ENCODE measurements at places on chromosomes 11 and 22. TPM values are rescaled to one million over a fixed set of nuclear protein-coding genes. Genes with fewer than 3 reads are reported as not detected.

- DNase-seq, result no peak
Measured at GRCh38 chr11:33668468-33668825, 32.2 kb downstream of the C11orf91 start.

The CSF2RB gene
- total RNA-seq, result not detected

GRCh38 chr11:63705526-63705925 lies 24.2 kb downstream of the RTN3 start:
- no peak for DNase-seq

DNA sequence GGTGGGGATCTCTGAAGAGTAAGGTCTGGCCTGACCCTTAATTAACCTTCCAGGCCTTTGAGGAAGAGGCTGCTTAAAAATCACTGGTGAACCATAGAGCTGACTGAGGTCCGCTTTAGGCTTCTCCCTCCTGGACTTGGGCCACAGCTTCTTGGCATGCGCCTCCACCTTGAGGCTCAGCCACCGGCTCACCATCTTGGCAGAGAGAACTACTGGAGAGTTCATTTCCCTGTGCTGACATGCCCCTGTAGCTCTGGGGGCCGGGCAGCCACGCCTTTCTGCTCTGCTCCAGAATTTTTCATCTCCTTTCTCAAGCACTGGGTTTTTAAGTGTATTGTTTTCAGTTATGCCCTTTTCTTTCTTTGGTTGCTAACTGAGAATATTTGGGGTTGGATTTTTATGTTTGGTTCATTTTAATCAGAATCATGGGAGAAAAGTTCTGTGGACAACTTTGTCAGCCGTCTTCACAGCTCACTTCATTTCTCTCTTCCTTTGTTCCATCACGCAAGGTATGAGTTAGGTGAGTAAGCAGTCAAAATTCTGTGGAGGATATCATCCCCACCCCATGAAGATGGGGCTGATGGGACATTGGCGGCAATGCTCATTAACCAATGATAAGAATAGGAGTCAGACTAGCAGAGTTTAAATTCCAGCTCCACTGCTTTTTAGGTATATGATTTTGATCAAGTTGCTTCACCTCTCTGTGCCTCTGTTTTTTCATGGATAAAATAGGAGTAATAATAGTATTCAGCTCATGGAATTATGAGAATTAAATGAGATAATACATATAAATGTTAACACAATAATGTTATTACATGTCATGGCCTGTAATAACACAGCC lies 103.9 kb downstream of the DBX1 start:
- DNase-seq, result peak; percentile 92

The ZNF214 gene
- total RNA-seq, result 2.1 TPM

DNA sequence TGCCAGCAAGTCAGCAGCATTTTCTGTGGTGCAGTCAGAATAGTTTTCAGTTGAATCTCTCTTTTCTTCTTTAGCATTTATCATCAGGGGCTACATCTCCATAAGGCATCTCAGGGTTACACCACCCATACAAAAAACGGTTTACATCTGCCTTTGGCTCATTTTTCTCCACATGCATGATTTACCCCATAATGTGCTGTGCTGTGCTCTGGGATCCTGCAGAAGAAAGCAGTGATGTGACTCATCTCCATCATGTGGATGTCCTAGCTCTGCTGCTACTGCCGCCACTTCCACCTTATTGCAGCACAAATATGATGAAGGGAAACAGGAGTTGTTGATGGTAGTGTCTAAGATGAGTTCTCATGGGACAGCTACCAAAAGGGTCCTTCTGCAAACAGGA lies 30.0 kb upstream of the CCDC179 start:
- DNase-seq, result no peak

DNA sequence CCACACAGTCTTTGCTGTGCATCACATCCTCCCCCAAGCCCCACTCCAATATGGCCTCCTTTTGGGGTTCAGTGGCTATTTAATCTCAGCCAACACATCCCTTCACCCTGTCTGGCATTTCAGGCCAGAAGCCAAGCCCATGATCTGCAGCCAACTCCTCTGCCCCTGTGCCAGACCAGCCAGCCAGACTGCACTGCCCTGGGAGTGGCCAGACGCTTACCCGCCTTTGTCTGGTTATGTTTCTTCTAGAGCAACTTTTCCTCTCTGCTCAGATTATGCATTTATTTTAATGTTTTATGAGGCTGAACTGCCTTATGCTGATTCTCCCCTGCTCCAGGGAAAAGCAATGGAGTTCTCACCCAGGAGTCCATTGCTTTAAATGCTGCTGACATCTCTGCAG lies 206.7 kb upstream of the TBCEL start:
- no peak for DNase-seq

- no peak for DNase-seq
Measured at GRCh38 chr11:84882056-84882455, 745.1 kb downstream of the DLG2 start.

GRCh38 chr11:118142081-118142480 lies 10.5 kb downstream of the SCN4B start:
- DNase-seq, result peak; percentile 78

GRCh38 chr11:119295178-119295577 lies 21.8 kb downstream of the MCAM start:
- no peak for DNase-seq

The MRPL48 gene
- 58.3 TPM for total RNA-seq

The A4GALT gene
- 11.7 TPM for total RNA-seq

The NFRKB gene
- total RNA-seq, result 23.7 TPM

- no peak for DNase-seq
Measured at GRCh38 chr11:102927624-102927990, 27.9 kb downstream of the MMP13 start.

DNA sequence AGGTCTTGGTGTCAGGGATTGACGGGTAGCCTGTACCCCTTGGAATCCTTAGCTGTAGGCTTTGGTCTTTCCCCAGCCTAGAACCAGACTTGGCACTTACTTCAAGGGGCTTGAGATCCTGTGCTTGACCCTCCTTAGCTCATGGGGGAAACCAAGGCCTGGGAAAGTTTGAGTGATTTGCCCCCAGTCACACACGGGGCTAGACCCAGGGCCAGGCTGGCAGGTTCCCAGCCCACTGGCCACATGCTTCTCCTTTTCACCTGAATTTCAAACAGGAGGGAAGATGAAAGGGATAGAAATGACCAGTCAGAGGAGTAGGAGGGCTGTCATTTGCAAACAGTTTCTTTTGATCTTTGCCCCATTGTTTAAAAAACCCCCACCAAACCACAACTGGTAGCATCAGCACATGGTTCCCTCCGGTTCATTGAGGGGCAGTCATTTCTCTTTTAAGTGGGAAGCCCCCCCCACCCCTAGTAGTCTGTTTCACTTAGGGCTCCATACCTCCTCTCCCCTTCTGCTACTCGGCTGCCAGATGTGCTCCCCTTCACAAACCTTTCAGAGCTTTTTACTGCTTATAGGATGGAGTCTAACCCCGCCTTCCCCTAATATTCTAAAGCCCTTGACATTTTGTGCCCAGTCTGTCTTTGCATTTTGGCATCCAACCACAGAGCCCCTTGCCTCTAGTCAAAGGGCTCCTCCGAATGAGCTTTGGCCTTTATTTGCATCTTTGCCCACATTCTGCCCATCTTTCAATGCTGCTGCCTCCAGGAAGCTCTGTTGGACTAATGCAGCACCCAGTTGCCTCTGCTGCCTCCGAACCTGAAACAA lies 37.6 kb downstream of the ZNRF3 start:
- DNase-seq, result no peak

DNA sequence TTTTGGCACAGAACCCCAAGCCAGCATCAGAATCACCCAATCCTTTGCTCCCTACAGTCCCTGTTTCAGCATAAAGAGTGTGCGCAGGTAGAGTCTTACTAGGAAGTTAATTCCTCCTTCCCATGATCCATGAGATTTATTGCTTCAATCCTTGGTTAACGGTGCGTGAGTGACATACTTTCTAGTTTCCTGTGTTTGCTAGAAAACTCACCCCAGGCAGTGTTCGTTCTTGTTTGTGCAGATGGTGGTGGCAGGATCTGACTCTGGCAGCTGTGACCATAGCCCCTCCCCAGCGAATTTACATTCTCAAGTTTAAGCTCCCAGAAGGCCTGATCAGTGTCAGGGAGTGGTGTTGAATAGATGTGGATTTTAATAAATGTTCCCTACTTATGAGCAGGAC lies 106.7 kb upstream of the CCT8L2 start:
- no peak for DNase-seq

The OTOG gene
- not detected for total RNA-seq

DNA sequence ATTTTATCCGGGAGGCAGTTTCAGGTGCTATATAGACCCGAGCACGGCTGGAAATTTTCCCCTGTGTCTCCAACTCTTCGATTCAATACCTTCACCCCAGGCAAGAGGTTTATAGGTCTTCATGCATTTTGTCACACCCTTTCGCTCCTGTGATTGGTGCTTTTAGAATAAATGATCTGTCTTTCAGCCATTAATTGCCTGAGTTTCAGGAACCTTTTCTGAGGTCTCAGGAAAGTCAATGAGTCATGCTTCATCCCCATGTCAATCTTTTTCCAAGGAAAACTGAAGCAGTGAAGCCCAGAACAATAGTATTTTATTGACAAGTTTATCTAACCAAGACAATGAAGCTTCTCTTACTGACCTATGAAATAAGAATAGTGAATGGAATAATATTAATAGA lies 29.9 kb downstream of the FAM181B start:
- DNase-seq, result no peak

GRCh38 chr22:30188911-30189310 lies 57.6 kb downstream of the LIF start:
- DNase-seq, result no peak

The ART1 gene
- total RNA-seq, result not detected

The OR52I2 gene
- not detected for total RNA-seq

GRCh38 chr11:35138606-35138942 lies 397 bp upstream of the CD44 start:
- DNase-seq, result no peak

DNA sequence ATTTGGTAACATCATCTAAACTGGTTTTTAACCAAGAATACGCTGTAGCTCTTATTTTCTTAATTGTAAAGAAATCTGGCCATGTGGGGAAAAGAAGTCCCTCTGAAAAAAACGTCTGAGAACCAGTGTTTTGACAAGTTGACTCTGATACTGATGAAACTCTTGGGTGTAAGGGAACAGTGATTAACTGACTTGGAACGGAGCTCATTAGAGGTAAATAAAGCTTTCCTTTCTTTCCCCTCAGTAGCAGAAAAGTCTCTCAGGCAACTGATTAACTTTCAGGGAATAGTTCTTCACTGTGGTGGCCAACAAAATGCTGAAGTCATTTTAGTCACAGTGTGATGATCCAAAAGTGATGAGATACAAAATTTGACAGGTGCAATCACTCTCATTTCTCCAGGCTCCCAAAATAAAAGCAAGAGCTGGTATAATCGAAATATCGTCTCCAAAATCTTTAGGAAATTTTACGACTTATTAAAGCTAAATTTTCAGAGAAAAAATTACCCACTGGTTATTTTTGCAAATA lies 52.3 kb downstream of the SLC36A4 start:
- DNase-seq, result no peak

The ACTN3 gene
- total RNA-seq, result not detected

The FGF19 gene
- total RNA-seq, result 0.17 TPM

The IGLL1 gene
- not detected for total RNA-seq

The ABCC8 gene
- total RNA-seq, result not detected

DNA sequence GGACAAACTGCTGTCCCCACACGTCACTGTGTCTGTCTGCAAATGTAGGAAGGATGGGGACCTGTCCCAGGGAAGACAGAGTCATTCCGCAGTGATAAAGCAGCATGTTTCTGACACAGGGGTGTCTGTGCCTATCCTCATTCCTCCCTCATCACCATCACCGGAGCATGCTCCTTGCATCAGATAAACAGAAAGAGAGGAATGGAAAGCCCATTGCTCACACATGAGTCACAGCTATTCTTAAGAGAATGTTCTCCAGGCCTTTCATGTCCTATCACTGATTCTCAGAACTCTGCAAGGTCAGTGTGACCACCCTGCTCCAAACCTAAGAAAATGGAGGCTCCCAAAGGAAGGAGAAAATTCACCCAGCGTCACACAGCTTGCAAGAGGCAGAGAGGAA lies 38.9 kb downstream of the ZNF195 start:
- DNase-seq, result peak; percentile 71

DNA sequence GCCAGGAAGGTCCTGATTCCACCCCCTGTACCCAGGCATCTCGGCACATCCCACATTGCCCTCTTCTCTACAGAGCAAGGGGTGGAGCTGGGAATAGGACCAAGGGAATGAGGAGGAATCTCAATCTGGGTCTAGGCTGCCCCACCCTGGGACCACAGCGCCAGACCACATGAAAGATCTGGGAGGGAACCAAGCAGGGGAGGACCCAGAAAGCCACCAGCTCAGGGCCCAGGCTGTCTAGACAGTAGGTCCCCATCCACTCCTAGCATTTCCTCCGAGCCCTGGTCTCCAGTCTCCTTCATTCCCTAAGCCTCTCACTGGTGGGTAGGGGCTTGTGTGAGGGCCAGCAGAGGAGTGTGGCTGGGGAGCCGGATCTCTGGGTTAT lies 11.6 kb downstream of the PHLDB1 start:
- no peak for DNase-seq

DNA sequence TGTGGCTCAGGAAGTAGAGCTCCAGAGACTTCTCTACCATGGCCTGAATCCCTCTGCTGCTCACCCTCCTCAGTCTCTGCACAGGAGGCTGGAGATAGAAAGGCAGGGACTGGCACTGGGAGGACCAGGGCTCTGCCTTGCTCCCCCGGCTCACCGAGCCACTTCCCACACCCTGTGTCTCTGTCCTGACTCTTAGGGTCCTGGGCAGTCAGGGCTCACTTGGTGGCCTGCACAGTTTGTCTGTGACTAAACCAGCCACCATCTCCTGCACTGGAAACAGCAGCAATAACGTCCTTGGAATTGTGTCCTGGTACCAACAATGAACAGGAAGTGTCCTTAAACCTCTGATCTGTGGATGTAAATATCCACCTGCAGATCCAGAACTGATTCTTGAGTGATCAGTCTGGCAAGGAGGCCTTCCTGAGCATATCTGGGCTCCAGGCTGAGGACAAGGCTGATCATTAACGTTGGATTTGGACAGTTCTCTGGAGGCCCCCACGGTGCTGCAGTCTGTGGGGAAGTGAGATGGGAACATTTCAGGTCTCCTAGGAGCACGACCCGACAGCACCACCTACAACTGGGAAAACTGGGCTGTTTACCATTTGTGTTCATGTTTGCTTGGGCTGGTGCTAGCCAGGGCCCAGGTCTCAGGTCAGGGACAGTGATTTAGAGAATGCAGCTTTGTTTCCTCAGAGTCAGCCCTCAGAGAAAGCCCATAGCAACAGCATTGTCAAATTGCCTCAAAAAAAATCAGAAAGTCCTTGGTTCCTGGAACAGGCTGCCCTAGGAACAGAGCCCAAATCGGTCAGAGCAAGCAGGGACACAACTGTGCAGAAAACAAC lies 82.5 kb downstream of the ZNF280B start:
- no peak for DNase-seq

Data from foreskin keratinocyte (primary cell).